GM19239 (cell line): ENCODE measurements at places on chromosomes 1 and 21.

- no peak for DNase-seq
These were observed 32.0 kb upstream of the ATP5PO start for GRCh38 chr21:33947451-33948095.

- no peak for DNase-seq
These were observed 149.4 kb downstream of the RERE start for GRCh38 chr1:8667869-8668594.

DNA sequence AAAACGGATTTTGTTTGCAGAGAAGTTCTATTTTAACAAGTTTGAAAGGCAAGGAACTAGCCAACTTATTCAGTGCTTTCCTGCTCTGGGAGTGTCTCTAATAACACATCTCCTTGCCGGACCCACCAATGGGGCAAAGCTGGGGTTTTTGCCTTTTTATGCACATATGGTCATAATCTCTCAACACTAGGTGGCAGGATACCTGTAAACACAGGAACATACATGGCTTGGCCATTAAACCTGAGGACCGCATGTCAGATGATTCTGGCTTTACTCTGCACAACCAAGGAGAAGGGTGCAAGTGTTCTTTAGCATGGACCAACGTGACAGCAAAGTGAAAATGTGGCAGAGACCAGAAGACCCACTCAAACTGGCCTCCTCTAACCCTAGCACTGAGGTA is 4.9 kb downstream of the TMEM9 start:
- DNase-seq: peak; percentile 44

GRCh38 chr1:154624746-154625643 is 17.0 kb upstream of the ADAR start:
- DNase-seq: no peak

DNA sequence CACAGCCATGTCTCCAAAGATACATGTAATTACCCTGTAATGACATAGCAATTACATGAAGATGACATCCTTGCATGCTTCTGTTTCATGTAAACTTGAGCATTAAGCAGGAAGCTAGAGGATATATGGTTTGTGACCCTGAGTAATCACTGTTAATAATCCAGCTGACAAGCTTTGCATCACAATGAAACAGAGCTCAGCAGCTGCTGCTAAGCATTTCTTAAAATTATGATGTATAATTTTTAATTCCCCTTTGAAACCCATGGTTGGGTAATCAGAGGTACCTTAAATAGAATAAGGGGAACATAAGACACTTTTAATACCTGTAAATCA is 293.5 kb downstream of the NTNG1 start:
- DNase-seq: no peak

- no peak for DNase-seq
These were observed 417.0 kb downstream of the PTBP2 start for GRCh38 chr1:97138515-97139032.

DNA sequence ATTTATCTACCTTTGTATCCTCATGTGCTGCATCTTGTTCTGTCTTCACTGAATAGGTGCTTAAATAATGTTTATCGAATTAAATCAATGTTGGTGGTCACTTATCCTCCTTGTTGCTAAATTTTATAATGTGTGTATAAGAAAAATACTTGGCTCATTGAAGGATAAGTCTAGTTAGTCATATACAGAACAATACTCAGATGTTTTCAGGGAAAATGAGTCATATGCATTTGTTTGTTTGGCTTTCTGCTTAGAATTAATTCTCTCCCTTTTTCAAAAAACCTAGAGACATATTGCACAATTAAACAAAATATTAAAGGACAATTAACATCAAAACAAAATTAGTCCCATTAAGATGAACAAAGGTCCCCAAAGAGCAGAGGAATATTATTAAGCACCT is 89.0 kb downstream of the UBE2U start:
- no peak for DNase-seq
